ENCODE measurements at places on chromosomes 7 and 10. TPM values are rescaled to one million over a fixed set of nuclear protein-coding genes. Genes with fewer than 3 reads are reported as not detected.

The MBL2 gene
- total RNA-seq = not detected

The TMEM229A gene
- not detected for total RNA-seq

DNA sequence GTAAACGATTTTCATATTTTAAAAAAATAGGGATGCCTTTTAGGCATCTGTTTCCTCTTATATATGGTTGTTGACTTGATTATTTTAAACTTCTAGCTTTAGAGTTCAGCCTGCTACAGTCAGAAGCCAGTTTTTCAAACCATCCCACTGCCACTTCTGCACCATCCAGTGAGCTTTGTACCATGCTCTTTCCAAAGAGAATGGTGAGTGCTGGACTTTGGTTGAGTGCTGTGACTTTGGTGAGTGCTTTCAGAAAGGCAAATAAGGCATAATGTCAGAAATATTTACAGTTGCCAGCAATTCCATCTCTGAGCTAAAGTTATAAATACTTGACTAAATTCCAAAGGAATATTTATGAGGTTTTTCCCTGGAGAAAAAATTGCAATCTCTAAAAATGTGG, 117.4 kb downstream of the IPMK start:
- DNase-seq = no peak

GRCh38 chr10:2019803-2020202, 282.5 kb upstream of the ADARB2 start:
- DNase-seq = no peak

- no peak for DNase-seq
Observed at GRCh38 chr7:26406433-26406832, 114.8 kb downstream of the SNX10 start.

- no peak for DNase-seq
Observed at GRCh38 chr10:72588266-72588665, 37.6 kb downstream of the MICU1 start.

- DNase-seq = no peak
Observed at GRCh38 chr7:35624299-35625186, 70.4 kb downstream of the HERPUD2 start.
